ENCODE measurements at places on chromosomes 7 and 10.

DNA sequence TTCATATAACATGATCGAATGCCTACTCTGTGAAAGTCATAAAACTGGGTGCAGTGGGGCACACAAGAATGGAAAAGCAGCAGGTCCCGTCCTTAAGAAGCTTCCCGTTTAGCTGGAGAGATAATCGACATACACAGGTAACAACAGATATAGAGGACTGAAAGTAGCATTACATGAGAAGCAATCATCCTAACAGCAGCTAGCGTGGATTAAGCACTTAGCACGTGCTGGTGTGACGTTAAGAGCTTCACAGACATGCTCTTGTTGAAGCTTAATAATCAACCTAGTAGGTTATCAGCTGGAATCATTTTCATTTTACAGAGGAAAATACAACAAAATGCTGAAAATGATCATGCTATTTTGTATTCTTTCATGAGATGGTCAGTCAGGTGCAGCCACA is 184.8 kb downstream of the GPAM start:
- DNase-seq = no peak

- DNase-seq = no peak
Measured at GRCh38 chr10:74991435-74991834, 120.0 kb upstream of the SAMD8 start.

GRCh38 chr10:78761311-78761781 is 307.4 kb upstream of the ZMIZ1 start:
- DNase-seq = no peak

GRCh38 chr7:140653319-140654108 is 12.9 kb upstream of the DENND2A start:
- no peak for DNase-seq

GRCh38 chr7:84848219-84848973 is 338.5 kb downstream of the SEMA3D start:
- DNase-seq = no peak

DNA sequence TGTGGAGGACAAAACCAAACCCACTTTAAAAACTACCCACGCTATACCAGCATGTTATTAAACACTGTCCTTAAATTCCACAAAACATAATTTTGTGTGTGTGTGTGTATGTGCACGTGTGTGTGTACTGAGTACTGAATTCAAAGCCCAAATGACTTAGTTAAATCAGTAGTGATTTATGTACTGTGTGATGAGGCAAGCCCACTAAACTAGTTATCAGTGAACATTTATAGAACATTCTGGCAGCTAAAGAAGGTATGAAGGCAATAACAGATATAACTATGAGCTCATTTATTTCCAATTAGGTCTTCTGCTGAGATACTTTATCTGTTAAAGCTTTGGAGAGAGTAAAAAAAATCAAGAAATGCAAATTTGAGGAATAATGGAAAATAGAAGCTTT is 115.1 kb downstream of the CPED1 start:
- no peak for DNase-seq

DNA sequence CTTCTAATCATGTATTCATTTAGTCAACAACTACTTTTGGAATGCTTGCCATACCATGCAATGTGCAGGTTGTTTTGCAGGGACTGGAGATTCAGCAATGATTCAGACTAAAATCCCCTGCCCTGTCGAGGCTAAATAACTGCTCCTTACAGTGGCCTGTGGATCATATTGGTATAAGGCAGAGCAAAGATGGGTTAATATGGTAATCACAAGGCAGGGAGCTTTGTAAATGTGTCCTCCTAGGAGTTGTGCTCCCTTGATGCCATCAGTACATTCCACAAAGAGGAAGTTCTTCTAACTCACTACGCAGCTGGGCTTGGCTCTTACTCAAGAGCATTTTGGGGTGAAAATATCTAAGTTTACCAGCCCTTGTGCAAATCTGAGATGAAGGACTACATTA is 614 bp upstream of the IFIT2 start:
- DNase-seq = no peak

- DNase-seq = no peak
Measured at GRCh38 chr7:26368542-26368941, 76.9 kb downstream of the SNX10 start.

DNA sequence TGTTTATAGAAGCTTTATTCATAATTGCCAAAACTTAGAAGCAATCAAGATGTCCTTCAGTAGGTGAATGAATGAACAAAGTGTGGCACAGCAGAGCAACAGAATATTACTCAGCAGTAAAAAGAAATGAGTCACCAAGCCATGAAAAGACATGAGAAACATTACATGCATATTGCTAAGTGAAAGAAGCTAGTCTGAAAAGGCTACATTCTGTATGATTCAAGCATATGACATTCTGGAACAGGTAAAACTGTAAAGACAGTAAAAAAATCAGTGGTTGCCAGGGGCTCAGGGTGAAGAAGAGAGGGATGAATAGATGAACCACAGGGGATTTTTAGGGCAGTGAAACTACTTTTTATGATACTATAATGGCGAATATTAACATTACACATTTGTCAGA is 80.9 kb upstream of the APBB1IP start:
- DNase-seq = no peak

DNA sequence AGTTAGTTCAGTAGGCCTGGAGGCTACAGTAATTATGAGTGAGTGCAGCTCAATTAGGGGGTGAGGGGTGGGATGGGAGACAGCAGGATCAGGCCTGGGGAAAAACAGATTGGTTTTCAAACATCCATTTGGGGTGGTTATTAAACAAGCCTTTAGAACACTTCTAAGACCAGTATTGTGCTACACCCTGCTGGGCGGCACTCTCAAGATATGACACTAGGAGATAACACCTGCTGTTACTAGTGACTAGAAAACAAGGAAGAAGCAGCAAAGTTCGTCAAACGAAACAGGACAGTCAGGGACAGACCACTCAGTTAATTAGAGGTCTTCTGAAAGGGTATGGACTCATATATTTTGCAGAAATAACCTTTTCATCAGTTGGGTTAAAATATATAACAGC is 353.6 kb downstream of the PTEN start:
- DNase-seq = no peak

DNA sequence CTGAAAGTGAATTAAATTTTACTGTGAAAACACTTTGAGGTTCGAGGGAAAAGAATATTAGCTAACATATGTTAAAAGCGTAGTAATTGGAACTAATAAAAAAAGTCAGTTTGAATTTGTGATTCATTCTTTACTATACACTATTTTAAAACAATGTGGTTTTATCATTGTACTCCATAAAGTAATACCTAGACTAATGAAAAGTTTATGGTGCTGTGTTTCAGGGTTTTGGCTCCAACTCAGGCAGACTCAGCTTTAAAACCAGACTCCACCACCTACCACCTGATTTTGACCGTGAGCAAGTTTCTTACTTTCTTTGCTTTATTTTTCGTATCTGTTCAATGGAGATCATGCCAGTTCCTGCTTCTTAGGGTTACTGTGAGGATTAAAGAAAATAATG is 9.2 kb upstream of the PRTFDC1 start:
- no peak for DNase-seq

- no peak for DNase-seq
Measured at GRCh38 chr10:48836605-48837004, 103.0 kb downstream of the LRRC18 start.

- DNase-seq = no peak
Measured at GRCh38 chr10:104336821-104337467, 1.3 kb downstream of the ITPRIP start.

DNA sequence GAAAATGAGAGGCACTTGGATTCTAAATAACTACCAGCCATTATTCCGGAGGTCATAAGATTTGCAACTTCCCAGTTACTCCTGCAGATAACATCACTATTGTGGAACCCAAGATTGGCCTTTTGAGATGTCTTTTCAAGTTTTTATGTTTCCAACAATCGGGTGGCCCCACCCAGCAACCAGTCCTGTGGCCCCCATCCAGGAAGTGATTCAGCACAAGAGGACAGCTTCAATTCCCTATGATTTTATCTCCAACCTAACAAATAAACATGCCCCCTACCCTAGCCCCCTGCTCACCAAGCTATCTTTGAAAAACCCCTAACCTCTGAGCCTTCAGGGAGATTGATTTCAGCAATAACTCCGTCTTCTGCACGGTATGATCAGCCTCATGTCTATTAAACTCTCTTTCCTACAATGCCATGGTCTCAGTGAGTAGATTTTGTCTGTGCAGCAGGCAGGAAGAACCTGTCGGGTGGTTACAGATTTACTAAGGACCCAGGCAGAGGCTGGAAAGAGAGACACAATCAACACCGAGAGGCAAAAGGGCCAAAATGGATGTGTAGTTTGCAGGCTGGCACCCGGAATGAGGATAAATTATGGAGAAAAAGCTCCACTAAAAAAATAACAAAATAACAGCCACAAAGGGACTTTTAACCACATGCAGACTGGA is 83.9 kb upstream of the UNC5B start:
- DNase-seq = no peak

- no peak for DNase-seq
Measured at GRCh38 chr7:18503126-18503866, 7.7 kb downstream of the HDAC9 start.

GRCh38 chr10:123675811-123676210 is 9.7 kb downstream of the GPR26 start:
- DNase-seq = no peak

GRCh38 chr7:55033236-55033846 is 14.5 kb downstream of the EGFR start:
- DNase-seq = no peak

DNA sequence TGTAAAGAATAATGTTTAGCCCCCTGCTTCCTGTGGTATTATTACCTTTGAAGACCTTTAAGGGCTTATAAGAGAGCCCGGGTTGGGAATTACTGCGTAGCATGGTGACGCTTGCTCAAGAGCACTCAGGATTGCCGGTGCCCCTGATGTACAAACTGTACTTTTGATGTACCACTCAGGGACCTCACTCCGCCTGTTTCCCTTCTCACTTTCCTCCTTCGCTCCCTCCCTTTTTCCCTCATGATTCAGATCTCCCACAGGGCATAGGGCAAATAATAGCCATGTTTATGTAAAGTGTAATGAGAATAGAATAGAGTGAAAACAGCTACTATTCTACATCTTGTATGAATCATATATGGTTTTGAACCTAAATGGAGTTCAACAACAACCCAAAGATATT is 77.8 kb upstream of the PDCD4 start:
- DNase-seq = no peak

DNA sequence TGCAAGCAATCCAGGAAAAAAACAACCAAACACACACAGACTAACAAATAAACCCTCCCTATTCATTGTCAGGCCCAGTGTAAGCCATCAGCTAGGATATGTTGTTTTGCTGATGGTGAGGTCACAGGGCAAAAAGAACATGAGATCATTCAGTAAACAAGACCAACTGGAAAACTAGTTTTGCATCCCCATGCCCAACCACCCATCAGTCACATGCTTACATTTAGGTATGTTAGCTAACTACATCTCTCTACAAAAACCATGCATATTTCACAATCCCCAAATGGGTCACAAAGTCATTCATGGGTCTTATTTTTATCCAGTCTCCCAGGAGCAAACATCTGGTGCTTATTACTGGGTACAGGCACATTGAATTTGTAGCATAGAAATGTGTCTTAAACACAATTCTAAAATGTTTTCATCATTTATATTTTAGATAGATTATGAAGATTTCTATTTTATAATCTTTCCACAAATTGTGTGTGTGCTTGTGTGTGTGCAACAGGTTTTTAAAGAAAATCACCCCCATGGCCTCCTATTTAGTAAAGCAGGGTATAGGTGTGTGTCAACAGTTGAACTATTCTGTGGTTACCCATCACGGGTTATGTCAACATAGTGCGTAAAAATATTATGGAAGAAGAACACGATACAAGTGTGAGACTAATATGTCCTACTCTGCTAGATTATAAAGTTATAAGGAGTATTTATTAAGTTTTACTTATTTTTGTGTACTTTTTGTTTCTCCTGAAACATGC is 103.8 kb upstream of the AKR1E2 start:
- DNase-seq = no peak

DNA sequence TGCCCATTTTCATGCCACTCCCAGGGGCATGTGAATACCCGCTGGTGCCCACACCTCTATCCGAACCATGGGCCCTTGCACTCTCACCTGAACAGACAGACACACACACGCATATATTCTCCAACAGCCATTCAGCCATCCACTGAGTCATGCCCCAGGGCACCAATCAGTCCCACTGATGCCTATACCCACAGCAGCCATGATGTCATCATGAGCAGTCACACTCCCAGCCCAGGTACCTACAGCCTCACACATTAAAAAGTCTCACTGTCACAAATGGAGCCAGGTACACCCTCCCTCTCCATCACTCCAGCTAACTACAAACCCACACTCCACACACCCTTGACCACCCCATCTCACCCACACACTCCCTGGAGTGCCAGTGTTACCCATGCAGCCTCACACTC is 12.2 kb downstream of the VSIR start:
- no peak for DNase-seq

DNA sequence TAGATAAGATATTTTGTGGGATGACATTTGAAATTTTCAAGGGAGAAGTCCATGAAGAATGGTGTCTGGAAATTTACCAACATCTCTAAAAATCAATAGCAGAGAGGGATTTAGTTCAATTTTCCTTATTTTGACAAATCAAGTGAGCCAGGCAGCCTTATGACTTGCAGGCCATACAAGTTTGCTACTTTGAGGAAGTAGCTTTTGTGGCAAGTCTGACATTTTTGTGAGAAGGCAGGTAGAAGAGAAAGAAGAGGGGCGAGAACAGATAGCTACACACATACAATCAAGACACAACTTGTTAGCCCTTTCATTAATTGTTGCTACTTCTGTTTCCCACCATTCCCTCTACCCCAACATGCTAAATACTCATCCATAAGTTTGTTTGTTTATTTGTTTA is 74.5 kb upstream of the OIT3 start:
- DNase-seq = no peak

- no peak for DNase-seq
Measured at GRCh38 chr10:6204341-6205191, 1.8 kb downstream of the PFKFB3 start.

DNA sequence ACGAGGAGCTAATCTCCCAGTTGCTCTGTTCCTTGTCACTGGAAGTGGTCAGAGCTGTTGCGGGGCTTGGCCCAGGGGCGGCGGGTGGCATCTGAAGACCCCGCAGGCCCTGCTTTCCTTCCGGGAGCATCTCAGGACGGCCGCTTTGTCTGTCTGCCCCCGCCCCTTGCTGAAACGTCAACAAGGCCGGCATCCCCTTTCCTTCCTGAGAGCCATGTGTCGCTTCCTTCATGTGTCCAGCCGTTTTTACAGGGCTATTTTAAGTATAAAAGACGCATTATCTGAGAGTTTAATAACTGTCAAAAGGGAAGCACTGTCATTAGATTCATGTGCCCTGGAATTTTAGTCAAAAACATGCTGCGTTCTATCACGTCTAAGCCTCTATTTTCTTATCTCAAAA is 110.4 kb downstream of the CUX1 start:
- no peak for DNase-seq

GRCh38 chr7:75038508-75038907 is 35.1 kb downstream of the RCC1L start:
- no peak for DNase-seq

GRCh38 chr10:131946321-131946751 is 35.4 kb downstream of the BNIP3 start:
- no peak for DNase-seq

GRCh38 chr10:132249226-132249724 is 58.5 kb downstream of the STK32C start:
- no peak for DNase-seq

GRCh38 chr10:44647473-44647872 is 262.6 kb upstream of the CXCL12 start:
- DNase-seq = no peak
